ENCODE measurements at places on chromosomes 3 and 15.

DNA sequence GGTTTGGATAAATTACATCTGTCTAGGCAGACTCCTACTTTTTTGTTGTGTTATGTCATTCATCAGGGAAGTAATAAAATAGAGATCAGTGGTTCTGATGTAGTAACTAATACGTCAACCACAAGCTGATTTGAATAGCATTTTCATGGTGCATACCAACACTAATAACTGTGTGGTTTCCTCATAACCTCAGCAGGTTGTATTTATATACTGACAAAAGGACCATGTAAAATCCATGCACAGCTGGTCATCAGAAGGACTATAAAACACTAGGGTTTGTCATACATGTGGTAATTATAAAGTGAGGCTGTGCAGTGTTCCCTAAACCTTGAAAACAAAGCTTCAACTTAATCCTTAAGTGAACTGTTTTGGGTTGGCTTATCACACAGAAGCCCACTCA is 216.8 kb upstream of the RBMS3 start:
- DNase-seq, result no peak

- no peak for DNase-seq
Measured at GRCh38 chr3:161851941-161852566, 355.4 kb downstream of the OTOL1 start.

GRCh38 chr3:71372241-71372768 is 211.2 kb downstream of the FOXP1 start:
- DNase-seq, result no peak

DNA sequence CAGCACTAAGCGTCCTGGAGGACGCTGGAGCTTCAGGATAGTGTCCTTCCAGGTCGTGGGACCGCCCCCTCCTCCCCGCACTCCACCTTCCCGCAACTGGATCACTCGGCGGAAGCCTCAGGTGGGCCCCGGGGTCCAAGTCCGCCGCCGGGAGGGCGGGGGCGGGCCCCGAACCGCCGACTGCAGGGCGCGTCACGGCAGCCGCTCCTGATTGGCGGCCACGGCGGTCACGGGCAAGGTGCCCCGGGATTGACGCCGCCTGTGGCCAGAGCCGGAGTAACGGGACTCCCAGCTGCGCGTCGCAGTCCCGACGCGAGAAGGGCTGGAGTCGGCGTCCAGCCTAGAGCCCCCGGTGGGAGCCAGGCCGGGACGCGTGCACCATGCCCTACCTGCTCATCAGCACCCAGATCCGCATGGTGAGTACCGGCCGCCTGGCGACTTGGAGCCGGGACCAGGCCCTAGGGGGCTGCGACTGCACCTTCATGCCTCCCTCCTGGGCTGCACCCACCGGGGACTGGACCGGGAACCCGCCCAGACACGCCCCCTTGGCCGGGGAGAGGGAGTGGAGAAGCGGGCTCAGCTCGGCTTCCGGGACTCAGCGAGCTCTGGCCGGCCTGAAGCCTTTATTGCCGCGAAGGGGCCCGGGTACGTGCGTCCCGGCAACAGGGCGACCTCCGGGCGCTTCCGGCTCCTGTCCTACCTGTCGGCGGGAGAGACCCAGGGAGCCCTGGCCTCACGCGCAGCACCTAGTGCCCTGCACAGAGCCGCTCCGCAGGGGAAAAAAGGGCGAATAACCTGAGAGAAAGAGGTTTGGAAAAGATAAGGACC is at the start of gene GCHFR:
Gene GCHFR, plus strand, starts transcription at position 268 of the 828 bp plus-strand sequence. Its CDS starts 113 bp downstream, at position 381.
- peak; percentile 42 for DNase-seq

- no peak for DNase-seq
Measured at GRCh38 chr3:119637679-119638477, 22.5 kb downstream of the POPDC2 start.

GRCh38 chr3:169822091-169822490 is 9.4 kb upstream of the LRRC34 start:
- no peak for DNase-seq

DNA sequence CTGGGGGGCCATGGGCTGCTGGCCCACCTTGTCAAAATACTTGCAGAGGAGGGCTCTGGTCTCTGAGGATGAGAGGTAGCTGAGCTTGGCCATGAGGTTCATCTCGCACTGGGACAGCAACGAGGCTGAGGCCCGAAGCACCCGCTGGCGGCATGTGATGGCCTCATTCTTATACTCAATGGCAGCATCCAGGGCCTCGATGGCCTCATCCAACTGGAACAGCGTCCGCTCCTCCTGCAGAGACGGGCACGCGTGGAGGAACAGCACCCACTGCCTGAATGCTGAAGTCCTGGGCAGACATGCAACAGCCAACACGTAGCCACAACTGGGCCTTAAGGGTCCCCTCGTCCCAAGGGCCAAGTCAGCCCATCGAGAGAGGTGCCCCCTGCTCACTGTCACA is 25.0 kb downstream of the KIF7 start:
- no peak for DNase-seq

DNA sequence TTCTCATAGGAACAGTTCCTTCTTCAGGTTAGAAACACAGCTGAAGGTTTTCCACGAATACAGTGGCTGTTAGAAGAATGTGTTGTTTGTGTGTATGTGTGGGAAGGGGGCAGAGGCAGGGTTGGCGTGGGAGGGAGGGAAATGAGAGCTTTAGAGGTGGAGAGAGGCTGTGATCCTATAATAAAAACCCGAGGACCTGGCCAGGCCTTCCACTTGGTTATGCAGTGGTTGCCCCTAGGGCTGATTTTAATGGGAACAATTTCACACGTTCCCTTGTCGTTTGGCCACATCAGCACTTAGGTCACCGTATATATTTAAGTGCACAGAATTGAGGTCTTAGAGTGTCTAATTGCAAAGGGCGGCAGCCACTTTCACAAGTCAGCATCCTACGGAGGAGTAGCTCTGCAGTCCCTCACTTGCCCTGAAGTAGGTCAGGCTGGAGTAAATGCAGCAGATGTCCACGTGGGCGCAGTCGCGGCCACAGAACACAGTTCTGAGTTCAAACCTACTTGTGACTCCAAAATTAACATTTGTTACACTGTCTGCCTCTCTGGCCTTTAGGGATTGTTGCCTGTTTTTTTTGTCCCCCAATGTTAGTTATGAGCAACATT is 85.6 kb downstream of the PDCD6IP start:
- DNase-seq, result no peak

GRCh38 chr15:27928386-27928785 is 170.7 kb downstream of the OCA2 start:
- DNase-seq, result no peak

DNA sequence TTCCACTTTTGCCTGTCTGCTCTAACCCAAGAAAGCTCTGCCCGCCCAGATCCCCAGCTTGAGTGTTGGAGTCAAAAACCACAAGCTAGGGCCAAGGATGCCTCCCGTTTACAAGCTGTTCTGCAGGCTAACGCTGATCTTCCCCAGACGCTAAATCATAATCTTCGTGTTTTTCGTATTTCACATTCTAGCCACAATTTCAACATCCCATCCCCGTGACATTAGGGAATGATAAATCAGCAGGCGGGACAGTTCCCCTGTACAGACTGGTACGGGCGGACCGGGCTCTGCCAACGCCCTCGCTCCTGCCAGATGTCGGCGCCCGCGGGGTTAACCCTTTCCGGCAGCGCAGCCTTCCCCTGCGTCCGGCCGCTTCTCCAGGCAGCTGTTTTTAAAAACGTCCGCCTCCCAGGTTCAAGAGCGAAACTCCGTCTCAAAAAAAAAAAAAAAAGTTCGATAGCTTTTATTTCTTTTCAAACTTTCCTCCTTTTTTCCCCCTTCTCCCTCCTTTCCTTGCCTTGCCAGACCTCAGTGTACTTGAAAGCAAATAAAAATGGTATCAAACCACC is 81.0 kb upstream of the BNC1 start:
- DNase-seq, result no peak

GRCh38 chr3:64084640-64085039 is 61.3 kb upstream of the PSMD6 start:
- no peak for DNase-seq

- no peak for DNase-seq
Measured at GRCh38 chr3:186021673-186022362, 84.0 kb upstream of the TRA2B start.
